ENCODE measurements at places on chromosomes 5 and 9.

- DNase-seq, result no peak
These were observed 88.4 kb downstream of the GALNT10 start for GRCh38 chr5:154278908-154279307.

DNA sequence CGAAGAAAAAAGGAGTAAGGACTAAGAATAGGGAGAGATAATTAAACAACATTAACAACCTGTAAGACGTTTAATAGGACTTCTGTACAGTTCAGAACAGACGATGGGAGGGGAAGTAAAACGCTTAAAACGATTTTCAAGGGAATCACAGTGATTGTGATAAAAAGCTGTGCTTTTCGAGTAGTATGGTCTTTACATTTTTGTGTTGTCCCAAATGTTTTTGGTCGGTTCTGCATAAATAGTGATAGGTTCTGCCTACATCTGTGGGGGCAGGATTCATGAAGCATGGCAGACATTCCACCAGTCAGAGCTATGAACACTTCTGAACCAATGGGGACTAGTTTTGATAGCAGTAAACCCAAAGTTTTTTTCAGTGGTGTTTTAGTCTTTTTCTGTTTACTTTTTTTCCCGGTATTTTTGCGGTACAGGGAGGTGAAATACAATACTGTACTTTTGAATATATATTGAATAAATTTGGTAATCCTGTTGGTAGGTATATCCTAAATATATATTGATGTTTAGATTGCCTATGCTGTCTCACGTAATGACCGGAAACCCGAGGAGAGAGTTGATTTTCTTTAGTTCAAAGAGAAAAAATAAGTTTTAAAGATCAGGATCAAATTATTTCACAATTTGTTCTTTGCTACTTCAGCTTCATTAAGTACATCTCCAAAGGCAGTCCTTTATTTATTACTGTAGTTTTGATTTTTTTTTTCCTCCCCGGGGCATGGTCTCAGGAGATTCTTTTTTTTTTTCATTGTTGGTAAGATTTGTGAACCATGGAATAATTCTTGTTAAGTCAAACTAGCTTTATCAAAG is 1.3 kb downstream of the ERBIN start:
- DNase-seq, result no peak

- DNase-seq, result no peak
These were observed 2.0 kb upstream of the RXFP3 start for GRCh38 chr5:33934176-33934575.

DNA sequence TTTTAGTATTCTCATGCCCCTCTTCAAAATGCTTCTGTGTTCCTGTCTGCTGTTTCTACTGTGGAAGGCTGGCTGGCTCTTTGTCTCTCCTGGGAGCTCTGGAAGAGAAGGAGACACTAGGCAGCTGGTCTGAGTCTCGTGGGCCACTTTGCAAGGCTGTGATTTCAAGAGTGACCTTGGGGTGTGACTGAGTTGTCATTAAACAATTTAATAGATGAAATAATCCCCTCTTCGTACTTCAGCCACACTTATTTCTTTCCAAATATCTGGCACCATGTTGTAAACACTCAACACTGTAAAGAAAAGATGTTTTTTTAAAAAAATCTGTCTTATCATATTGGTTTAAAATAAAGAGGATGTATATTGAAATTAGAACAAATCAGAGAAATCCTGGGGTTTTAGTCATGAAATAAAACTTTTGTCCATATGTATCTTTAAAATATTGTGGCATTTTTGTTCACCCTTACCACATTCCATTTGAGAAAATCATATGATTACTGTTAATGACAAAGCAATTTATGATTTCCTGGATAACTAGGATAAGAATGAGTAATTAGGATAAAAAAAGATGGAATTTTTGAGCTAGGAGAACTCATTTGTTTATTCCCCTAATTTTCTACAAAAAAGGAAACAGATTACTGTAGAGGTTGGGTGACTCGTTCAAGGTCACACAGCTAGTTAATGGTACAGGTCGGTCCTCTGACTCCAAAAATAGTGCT is 200.8 kb downstream of the MAT2B start:
- DNase-seq, result no peak

- DNase-seq, result no peak
These were observed 271.1 kb upstream of the RPS23 start for GRCh38 chr5:82549263-82549662.

DNA sequence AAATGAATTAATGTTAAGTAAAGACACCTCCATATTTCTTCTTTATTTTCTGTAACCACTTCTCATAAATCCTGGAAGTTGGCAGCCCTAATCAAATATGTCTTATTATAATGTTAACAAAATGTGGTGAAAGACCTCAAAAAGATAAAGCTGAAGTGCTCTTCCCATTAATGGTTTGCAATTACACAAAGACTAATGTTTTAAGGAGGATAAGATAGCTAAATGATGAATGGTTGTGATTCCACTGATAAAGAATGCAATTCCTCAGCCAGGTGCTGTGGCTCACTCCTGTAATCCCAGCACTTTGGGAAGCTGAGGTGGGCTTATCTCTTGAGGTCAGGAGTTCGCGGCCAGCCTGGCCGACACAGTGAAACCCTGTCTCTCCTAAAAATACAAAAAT is 125.8 kb upstream of the SNX2 start:
- DNase-seq, result no peak

GRCh38 chr5:100519075-100519474 is 16.1 kb upstream of the FAM174A start:
- no peak for DNase-seq

- DNase-seq, result no peak
These were observed 73.8 kb downstream of the SLC25A46 start for GRCh38 chr5:110812639-110813038.

GRCh38 chr9:30796764-30797163 is 1587.7 kb upstream of the ACO1 start:
- DNase-seq, result no peak

DNA sequence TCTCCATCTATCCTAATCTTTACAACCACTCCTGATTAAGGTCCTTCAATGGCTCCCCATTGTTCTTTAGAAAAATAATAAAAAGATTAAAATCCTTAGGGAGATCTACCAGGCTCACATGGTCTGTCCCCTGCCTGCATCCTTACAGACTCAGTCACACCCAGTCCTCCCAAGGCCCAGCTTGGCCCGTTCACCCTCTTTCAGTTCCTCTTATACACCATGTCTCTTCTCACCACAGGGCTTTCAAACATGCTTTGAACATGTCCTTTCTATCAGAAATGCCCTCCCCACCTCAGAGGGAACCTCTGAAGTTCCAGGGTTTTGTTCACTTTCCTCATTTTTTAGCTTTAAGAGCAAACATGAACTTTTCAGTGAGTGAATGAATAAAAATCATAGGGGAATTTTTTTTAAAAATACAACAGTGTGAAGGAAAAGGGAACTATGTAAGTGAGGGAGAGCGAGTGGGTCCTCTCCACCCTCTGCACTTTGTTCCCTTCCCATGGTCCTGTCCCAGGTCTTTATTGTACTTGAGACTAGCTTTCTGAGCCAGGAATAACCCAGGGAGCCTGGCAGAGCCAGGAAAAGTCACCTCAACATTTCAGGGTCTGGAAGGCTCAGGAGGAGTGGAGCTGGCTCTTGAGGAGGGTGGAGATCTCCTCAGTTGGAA is 55.3 kb downstream of the TRPC7 start:
- DNase-seq, result no peak

GRCh38 chr9:137785704-137786161 is 91.8 kb upstream of the CACNA1B start:
- DNase-seq, result no peak

- DNase-seq, result no peak
These were observed 627.4 kb downstream of the TLR4 start for GRCh38 chr9:118331622-118332045.

- DNase-seq, result no peak
These were observed 421.4 kb upstream of the DAB2 start for GRCh38 chr5:39846144-39846543.

GRCh38 chr9:112754578-112754977 is 4.0 kb downstream of the SNX30 start:
- DNase-seq, result no peak

DNA sequence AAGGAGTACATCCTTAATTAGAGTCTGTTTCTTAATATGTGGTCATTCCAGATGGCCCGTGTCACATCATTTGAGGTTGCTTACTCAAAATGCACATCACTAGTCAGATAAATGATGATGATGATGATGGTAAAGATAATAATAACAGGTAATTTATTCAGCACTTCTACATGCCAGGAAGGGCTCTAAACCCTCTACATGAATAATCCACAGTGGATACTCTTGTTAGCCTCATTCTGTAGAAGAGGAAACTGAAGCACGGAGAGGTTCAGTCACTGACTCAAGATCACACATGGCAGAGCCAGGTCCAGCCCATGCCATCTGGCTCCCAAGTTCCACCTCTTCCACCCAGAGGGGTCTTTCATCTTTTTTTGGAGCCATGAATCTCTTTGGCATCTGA is 11.7 kb downstream of the SH3PXD2B start:
- DNase-seq, result no peak

DNA sequence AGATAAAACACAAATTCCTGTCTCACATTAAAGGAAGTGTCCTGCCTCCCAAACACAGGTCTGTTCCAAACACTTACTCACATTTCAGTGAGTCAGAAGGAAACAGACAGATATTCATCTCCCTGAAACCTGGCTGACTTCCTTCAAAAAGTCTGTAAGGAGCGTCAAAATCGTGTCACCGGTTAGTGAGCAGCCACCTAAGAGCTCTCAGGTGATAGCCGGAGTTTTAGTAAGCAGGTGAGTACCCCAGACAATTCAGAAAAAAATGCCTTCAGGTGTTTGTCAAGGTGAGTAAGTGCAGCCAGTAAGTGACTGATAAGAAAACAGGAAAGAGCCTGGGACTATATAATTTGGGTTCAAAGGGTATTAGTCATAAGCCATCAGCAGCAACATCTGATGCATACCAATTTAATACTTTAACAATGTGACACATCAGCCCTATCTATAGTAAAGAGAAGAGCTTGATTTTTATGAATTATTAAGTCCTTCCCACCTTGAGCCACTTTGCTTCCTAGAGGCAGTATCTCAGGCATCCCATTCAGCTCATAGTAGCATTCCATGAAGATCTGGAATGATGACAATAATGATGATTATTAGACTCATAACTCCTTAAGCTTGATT is 1.3 kb upstream of the ITGA2 start:
- DNase-seq, result no peak

DNA sequence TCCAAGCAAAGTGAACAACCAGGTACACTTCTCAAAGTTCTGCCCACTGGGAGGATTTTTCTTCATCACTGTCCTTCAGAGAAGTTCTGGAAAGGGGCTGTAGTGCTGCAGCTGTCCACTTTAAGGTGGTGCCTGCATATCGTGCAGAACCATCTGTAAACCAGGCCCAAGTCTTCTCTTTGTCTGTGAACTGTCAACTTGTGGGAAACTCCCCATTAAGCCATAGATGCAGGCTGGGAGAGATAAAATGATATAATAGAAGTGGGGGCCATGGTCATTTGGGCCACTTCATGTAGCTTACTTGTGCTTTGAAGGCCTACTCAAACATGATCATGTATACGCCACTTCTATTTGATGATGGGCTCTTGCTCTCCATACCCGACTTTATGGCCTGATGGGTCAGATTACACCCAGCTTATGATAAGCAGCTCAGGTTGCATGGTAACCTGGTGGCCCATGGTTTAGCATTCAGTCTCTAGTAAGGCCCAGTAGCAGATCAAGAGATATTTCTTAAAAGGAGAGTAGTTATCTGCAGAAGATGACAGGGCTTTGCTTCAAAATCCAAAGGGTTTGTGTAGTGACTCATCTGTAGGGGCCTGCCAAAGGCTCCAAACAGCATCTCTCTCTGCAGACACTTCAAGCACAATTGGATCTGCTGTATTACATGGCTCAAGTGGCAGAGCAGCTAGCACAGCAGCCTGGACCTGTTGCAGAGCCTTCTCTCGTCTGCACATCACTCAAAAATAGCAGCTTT is 15.7 kb upstream of the BTF3 start:
- no peak for DNase-seq

- no peak for DNase-seq
These were observed 144.4 kb downstream of the FSTL4 start for GRCh38 chr5:133467826-133468463.
